Omental fat pad (tissue), 4 donors: ENCODE measurements at places on chromosomes 7 and 10. TPM values are rescaled to one million over a fixed set of nuclear protein-coding genes. Genes with fewer than 3 reads are reported as not detected.

- DNase-seq: no peak
Observed at GRCh38 chr7:45697576-45698136, 123.5 kb downstream of the ADCY1 start.

- no peak for DNase-seq
Observed at GRCh38 chr7:122211362-122211761, 67.3 kb upstream of the AASS start.

GPR146 gene
- 37.3 TPM for total RNA-seq

GRCh38 chr10:30172673-30173072 lies 113.3 kb upstream of the JCAD start:
- DNase-seq: no peak

CACNA2D1 gene
- 20.5 TPM for total RNA-seq

GRCh38 chr7:128831994-128832879 lies 2.0 kb downstream of the FLNC start:
- no peak for DNase-seq

PTPN20 gene
- total RNA-seq: 0.95 TPM

CXCL12 gene
- 53.4 TPM for total RNA-seq

GDF2 gene
- not detected for total RNA-seq

TRPV5 gene
- not detected for total RNA-seq

DNA sequence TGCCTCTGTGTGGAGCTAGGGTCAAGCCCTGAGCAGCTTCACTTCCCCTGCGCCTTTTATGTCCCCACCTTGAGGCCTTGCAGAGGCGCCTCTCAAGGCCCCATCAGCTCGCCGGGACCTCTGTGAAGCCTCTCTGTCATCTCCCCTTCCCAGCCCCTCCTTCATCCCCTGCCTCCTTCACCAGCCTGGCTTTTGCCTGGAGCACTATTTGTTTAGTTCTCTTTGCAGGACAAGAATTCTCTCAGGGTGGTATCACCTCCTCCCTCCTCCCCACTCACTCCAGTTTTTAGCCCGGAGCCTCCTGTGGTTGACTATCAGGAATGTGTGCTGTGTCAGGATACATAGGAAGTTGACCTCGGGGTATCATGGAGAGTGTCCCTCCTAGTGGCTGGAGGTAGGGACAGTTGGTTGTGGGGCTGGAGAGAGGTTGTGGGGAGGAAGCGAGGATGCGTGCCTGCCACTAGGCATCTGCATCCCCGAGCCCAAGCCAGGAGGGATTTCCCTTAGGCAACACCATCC lies 89.8 kb upstream of the ANLN start:
- no peak for DNase-seq

SPAM1 gene
- total RNA-seq: not detected

EPHA1 gene
- total RNA-seq: 0.13 TPM

DNA sequence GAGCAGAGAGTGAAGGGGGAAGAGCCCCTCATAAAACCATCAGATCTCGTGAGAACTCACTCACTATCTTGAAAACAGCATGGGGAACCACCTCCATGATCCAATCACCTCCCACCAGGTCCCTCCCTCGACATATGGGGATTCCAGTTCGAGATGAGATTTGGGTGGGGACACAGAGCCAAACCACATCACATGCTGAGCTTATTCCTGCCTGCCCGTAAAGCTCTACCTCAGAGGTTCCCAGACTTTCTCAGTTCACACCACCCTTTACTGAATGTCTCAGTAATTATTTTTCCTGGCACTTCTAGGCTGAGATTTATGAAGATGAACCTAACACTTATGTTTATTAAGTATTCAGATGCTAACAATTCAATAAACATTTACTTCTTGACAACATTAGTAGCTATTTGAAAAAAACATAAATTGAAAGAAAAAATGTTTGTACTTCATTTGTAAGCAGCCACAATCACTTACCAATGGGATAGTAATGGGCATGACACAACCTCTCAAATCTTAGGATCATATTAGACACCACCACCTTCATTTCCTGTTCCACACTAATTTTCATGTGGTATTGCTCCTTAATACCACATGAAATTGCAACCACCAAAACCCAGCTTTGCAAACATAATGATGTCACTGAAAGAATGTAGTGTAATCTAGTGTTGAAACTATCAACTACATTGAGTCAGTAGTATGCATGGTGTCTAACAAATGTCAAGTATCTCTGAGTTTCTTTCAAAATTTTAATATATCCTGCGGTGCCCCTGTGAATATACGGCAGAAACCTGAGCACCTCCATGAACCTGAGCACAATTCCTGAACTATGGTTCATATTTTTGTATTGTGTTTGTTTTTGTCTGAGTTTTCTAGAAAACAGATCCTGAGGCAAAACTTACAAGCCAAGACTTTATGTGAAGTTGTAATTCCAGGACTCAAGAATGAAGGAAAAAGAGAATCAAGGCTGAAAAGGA lies 4.5 kb upstream of the DGKI start:
- DNase-seq: no peak

DNA sequence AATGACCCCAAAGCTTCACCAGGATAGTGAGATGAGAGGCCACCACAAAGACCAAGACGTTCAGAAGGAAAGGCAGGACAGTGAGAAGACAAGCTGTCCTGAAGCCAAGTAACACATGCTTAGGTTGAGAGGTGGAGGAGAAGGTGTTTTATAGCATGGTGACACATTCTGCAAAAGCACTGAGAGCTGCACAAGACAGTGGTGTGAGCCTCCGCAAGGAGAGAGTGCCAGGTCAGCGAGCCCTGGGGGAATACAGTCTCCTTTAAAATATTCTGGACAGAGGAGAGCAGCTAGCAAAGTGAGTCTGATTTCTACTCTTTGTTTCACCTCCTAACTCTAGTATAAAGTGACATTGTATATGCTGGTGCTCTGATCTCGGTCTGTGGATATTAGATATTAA lies 68.0 kb upstream of the VKORC1L1 start:
- no peak for DNase-seq

DNA sequence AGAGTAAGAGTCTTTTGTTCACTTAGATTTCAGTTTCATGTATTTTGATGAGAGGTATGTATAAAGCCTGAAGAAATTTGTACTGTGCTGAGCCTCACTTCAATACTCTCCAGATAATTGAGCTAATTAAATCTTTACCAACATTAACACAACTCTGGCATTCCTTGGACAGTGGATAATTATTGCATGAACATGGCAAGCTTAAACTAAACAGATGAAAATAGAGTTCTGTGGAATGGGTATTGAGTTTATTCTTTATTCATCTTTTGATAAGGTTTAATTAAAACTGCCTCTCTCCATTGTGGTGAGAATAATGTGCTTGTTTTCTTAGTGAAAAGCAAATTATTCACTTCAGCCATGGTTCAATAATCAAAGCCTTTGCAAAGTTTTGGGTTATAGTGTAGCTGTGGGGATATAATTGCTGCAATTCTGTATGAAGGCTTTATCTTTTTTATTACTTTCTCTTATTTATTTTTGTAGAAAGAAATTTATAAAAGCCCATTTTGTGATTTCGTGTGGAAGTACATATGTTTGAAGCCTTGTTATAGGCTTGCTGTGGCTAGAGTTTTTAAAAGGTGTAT lies 126.4 kb upstream of the FZD1 start:
- no peak for DNase-seq

MACC1 gene
- 1.2 TPM for total RNA-seq

GRCh38 chr10:24952143-24952706 lies at the start of gene PRTFDC1:
PRTFDC1 (minus strand) TSS chr10:24952606; CDS start chr10:24952575, 31 bp downstream.
- no peak for DNase-seq

GRCh38 chr7:33547880-33548279 lies 357.5 kb upstream of the BMPER start:
- no peak for DNase-seq

GRCh38 chr10:44295644-44296241 lies 89.2 kb downstream of the CXCL12 start:
- no peak for DNase-seq
